ENCODE measurements at places on chromosomes 5 and 9.

GRCh38 chr9:26812217-26812616, 80.4 kb downstream of the CAAP1 start:
- no peak for DNase-seq

DNA sequence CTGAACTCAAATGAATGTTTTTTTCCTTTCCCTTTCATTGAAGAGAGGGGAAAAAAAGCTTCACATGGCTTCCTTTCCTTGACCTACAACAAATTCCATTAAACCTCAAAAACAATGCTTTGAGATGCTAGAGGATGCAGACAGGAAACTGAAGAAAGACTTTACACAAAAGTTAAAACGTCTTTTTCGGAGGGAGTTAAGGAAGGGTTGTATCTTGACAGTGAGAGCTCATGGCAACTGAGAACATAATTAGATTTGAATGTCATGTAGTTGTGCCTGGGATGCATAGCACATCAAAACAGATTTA, 66.4 kb downstream of the EBF1 start:
- no peak for DNase-seq

DNA sequence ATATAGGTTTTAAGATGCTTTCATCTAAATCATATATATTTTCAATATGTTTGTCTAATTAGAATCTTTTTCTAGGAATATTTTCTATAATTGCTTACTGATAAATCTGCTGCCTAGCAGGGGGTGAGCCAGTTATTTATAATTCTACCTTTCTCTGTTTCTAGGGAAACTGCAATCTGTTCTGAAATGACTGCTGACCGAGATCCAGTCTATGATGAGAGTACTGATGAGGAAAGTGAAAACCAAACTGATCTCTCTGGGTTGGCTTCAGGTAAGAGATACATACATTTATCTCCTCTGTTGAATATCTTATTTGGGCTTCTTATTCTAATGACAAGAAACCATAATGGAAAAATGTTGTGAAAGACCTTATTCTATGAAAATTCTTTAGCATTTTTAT, 127.3 kb downstream of the XRCC4 start:
- DNase-seq: no peak

DNA sequence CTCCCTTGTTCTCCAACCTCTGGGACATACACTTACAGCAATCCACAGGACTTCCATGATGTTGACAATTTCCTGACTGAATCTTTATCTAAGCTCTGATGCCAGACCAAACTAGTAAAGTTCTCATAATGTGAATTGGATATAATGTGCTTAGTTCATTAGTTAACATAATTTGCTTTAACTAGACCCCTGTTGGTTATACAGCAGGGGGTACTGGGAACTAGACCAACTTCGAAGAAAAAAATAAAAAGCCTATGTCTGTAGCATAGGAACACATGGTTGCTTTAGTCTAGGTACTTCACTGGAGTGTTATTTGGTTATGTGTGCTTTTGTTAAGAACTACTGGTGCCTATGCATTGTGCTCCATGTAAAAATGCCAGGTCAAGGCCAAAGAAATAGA, 173.8 kb downstream of the ADAMTS6 start:
- no peak for DNase-seq

DNA sequence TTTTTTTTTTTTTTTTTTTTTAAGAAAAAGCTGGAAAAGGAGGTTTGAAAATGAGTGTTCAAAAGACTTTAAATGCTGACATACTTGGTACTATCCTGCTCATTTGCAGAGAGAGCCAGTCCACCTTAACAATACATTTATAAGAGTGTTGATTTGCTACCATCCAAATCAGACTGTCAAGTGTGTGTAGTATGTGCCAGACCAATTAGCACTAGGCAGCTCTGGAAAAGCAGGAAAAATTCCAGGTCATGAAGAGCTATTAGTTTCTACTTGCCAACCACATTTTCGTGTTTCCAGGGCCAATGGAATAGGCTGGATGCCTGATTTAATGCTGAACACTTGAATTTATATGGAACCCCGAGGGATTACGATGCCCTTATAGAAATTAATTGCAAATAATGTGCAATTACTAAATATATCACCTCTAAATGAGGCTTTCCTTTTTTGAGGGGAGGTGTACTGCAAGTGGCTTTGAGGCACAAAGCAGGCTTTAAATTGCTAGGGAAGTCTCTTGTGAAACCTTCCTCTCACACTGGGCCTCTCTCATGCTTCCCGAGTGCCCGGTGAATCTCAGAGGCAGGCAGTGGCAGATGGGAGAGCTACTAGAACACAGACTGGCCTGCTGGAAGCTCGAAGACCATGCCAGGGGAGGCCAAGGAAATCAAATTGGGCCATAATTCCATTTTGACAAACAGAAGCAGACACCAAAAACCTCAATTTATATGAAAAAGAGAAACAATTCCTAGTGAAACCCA, 178.7 kb downstream of the PPP2R2B start:
- no peak for DNase-seq

Data from ovary (tissue), 10 donors.